ENCODE measurements at places on chromosomes 6 and 20.

DNA sequence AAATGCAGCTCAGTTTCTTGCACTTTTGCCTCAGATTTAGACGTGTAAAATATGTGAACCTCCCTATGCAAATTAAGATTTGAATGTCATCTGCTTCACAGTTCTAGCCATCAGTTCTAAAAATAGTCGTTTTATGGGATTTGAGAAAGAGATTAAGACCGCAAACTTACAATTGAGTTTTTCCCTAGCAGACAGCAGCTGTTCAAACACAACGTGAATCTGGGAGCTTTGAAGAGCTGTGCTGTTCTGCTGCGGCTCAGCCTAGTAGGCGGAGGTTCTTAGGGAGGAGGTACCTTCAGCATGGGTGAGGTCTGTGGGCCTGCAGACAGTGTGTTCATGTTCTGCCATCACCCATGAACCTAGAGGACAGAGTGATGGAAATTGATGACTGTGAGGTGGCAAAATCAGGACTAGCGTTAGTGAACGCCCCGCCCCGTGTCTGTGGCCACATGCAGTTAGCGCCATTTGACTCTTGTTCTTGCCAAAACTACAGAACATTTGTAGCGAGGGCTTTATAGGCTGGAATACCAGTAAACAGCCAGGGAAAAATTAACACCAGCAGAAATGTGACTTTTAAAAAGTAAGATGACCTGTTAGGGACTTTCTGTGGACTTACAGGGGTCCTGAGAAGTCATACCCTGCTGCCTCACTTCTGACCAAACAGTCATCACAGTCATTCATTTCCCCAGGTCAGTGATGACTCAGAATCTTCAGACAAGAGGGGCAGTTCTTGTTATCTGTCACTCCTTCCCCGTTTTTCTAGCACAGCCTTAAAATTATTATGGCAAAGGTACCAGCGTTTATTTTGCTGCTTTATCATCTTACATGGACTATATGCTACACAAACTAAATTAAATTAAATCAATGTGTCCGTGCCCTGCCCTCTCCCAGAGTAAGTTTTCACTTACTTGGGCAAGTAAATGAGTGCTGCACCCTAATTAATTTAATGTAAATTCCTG is 84.3 kb upstream of the TMEM181 start:
- no peak for DNase-seq

DNA sequence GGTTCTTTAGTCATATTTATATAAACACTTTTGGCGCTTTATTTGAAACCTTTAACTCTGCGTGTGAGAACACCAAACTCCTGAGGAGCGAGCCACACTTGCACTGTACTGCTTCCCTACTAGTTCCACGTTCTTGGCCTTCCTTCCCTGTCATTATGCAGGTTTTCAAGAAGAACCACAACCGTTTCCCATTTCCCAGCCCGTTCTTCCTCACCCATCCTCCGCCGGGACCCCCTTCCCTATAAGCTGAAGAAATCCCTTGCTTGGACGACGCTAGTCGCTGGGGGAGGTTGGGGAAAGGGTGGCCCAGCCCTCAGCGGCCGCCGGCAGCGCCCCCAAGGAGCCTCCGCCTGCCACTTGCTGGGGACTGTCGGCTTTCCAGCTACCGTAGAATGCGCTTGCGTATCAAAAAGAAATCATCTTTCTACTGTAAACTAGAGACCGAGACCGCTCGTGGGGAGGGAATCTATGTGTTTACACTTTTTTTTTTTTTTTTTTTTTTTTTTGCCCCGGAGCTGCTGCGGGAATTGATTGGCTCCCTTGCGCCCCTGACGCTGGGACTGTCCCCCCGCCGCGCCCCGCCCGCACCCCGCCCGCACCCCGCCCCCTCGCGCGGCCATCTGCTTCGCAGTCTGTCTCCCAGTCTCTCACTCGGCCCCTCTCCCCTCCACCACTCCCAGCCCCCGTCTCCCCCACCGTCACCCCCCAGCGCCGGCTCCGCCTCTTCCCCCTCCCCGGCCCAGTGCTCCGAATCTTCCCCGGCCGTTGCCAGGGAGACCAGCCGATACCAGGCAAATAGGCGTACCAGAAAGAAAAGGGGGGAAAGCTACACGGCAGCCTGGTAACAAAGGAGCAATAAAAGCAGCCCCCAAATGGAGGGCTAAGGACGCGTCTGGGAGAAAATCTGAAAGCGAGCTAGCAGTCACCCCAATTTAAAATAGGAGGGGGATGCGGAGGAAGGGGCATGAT is 2.3 kb upstream of the MARCKS start:
- DNase-seq, result no peak

DNA sequence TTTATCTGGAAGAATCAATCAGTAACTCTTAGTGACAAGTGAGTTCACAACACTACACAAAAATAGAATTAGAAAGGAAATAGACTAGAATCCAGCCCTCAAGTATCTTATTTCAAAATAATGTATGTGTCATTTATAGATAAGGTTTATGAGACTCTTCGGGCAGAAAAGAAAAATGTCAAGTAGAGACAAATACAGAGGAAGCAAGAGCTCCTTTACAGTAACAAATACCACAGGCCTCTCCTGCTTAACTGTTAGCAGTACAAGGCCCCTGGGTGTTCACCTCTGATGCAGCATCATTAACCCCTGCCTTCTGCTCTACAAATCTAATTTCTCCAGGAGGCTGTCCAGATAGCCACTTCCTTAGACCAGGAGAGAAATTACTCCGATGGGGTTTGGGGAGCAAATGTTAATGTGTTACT is 76.7 kb downstream of the UBE3D start:
- DNase-seq, result no peak

GRCh38 chr6:135505648-135506047 is 8.1 kb upstream of the AHI1 start:
- DNase-seq, result no peak

- DNase-seq, result no peak
Observed at GRCh38 chr20:43563991-43564390, 5.2 kb downstream of the SGK2 start.

DNA sequence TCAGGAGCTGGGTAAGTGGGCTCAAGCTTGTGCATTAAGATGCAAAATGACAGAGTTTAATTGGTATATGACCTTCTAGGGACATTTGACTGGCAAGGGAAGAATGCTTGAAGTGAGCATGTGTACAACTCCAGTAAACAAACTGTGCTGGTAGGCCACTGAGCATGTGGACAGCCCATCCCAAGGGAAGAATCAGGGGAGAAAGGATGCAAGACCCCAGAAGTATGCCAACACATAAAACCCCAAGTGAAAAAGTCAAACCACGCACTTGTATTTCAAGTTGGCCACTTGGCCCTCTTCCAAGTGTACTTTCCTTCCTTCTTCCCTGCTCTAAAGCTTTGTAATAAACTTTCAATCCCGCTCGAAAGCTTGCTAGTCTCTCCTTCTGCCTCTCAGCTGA is 10.4 kb upstream of the THBD start:
- DNase-seq, result no peak

DNA sequence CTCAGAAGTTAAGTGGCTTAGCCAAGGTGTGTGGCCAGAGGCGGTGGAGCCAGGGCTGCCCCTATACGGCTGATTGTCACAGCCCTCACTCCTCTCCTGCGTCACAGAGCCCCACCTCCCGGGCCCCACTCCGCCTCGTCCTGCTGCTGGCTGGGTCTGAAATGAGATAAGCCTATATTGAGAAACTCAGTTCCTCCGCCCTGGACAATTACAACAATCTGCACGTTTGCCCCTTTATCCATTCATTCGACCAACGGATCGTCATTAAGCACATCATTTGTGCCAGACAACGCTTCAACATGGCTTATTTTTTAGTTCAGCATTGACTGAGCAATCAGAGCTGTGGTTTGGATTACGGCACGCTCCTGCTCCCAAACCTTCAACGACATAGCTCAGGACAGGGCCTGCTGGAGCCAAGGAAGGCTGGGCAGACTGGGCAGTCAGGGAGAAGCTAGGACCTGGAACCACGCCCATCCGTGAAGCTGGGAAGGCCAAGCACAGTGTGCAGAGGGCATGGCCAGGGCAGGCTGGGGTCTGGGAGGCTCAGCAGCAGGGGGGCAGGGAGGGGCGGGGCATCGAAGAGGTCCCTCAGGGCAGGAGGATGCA is 16.6 kb upstream of the EZR start:
- DNase-seq, result no peak

GRCh38 chr6:126761854-126762253 is 356.6 kb upstream of the RSPO3 start:
- DNase-seq, result no peak

GRCh38 chr20:62331347-62331746 is 28.6 kb downstream of the ADRM1 start:
- no peak for DNase-seq

DNA sequence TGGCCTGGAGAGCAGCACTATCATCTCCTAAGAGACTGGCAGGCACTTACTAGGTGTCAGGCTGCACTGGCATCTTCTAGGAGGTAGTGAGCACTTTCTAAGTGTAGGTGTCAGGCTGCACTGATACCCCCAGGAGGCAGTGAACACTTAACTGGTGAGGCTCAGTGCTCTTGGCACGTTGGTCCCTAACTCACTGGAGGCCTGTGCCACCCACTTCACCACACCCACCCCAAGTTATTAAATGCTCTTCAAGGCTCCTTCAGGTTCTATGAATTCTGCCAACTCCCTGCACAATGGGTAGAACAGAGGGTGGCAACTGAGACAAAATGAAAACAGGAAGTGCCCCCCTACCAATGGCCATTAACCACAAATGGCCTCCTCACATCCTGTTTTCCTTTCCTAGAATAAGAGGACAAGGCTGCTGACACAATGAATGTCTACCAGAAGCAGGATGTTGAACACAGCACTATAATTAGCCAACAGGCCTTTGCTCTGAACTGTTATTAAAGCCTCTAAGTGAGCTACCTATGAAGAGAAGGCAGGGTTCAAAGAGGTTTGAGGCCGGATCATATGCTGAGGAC is 29.4 kb downstream of the NCOA5 start:
- DNase-seq, result no peak

DNA sequence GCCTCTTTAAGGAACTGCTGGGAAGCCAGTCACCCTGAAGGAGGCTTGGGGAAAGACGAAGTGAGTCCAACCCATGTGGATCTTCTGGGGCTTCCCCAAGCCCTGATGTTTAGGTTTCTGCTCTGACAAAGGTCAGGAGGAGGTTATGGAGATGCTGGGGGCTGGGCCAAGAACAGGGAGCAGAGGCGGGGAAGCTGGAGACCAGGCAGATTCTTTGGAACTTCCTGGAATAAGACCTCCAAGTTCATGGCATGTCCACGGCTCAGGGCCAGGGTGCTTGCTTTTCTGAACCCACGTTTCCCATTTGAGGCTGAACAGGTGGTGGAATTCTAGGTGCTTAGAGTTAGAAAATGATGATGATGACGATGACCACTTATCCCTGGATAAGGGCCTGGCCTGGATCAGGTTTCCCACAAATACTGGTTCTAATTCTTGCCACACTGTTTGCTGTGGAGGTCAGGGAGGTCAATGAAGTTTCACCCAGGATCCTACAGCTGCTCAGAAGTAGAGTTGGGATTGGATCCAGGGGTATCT is 30.0 kb upstream of the TGM2 start:
- DNase-seq, result no peak
